Activated naive CD8-positive, alpha-beta T cell treated with anti-CD3 and anti-CD28 coated beads, Interleukin-2, amount 10 ng/mL, durations not matched to agents 7 days and 5 days (primary cell): ENCODE measurements at places on chromosomes 7 and 10. TPM values are rescaled to one million over a fixed set of nuclear protein-coding genes. Genes with fewer than 3 reads are reported as not detected.

- DNase-seq: peak; percentile 33
These were observed 35.6 kb downstream of the PRPS1L1 start for GRCh38 chr7:17991866-17992648.

DNA sequence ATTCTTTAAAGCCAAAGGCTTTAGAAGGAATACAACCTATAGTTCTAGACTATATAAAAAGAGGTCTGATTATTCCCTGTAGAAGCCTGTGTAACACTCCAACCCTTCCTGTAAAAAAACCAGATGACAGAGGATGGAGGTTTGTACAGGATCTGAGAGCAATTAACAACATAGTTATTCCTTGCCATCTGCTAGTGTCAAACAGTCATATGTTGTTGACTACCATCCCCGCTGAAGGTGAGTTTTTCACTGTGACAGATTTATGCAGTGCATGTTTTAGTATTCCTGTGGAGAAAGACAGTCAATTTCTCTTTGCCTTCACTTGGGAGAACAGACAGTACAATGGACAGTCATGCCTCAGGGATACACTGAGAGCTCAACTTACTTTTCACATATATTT, 19.0 kb upstream of the SLC26A4 start:
- DNase-seq: no peak

DNA sequence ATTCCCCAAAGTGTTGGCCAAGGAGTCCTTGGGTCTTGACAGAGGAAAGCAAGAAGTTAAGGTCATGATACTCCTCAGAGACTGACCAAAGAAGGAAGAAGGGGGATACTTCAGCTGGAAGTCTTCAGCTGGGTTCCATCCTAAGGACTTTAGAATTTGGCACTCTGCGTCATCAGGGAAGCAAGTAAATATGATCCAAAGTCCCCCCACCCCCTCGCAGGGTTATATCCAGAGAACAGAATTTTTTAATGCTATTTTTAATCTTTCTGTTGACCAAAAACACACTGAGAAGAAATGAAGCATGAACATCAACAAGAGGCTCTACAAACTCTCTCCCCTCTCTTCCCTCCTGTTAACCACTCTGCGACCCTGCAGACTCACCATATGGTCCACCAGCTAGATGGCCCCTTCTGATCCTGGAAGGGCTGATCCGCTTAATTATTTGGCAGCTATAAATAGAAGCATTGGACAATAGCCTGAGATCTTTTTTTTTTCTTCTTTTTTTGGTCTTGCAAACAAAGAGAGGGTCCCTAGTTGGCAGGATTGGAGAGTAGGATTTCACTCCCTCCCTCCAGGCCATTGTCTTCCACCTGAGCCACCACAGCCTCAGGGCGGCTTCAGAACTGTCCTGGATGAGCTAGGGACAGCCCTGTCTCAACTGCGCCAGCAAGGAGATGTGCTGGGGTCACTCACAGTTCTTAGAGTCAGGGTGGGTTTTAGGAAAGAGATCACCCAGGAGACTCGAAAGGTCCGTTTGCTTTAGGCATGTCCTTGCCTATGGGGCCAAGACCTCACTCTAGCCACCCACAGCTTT, 196.0 kb downstream of the KCNMA1 start:
- DNase-seq: no peak

- DNase-seq: no peak
These were observed 2.0 kb upstream of the SFR1 start for GRCh38 chr10:104119996-104120395.

ZSWIM8 gene
- total RNA-seq: 93.4 TPM

PAPOLB gene
- not detected for total RNA-seq
